ENCODE measurements at places on chromosomes 1 and 21.

GRCh38 chr21:42883921-42884320, 4.6 kb upstream of the WDR4 start:
- no peak for DNase-seq

- DNase-seq: peak; percentile 23
These were observed 67.2 kb upstream of the RUNX3 start for GRCh38 chr1:24996983-24997893.

- peak; percentile 27 for DNase-seq
These were observed 43.0 kb downstream of the TMCC2 start for GRCh38 chr1:205270764-205271163.

- DNase-seq: peak; percentile 26
These were observed 269.4 kb downstream of the HLX start for GRCh38 chr1:221148660-221149059.

DNA sequence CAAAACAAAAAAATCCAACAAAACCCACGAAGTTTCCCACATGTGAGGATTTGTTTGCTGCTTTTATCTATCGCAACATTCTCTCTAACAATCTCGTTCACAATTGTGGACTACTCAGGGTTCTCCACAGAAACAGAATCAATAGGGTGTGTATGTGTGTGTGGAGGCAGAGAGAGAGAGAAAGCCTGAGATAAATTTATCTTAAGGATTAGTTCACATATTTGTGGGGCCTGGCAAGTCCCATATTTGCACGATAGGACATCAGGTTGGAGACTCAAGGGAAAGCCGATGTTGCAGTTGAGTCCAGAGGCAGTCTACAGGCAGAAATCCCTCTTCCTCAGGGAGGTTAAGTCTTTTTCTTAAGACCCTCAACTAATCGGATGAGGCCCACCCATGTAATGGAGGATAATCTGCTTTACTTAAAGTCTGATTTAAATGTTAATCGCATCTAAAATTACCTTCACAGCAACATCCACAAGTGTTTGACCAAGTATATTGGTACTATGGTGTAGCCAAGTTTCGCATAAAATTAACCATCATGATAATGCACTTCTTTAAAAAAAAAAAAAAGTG, 31.7 kb downstream of the ADAMTS1 start:
- DNase-seq: no peak

DNA sequence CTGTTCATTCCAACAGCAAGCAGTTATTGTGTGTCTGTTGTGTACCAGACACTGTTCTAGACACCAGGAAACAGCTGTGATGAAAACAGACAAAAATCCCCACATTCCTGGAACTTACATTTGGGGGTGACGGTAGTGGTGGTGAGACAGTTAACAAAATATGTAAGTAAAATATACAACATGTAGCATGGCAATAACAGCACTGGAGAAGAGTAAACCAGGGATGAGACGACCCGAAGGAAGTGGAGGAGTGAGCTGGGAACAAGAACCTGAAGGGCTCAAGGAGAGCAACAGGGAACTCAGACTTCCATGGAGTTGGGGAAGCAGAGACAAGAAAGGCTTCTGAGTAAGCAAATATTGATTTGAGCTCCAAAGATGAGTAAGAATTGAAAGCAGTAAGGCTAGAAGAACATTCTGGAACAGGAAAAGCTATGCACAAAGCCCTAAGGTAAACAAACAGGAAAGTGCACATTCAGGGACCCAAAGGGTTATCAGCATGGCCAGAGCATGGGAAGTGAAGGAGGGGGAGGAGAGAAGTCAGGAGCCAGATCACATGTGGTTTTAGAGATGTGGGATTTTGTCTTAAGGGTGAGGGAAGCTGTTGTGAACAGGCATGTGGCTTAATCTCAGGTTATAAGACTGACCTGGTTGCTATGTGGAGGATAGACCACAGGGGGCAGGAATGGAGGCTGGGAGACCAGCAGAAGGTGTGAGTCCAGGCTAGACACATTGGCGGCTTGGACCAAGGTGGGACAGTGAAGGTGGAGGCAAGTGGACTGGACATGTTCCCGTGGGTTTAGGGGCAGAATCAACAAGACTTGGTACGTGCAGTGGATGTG, 7.3 kb downstream of the CSF1 start:
- no peak for DNase-seq

DNA sequence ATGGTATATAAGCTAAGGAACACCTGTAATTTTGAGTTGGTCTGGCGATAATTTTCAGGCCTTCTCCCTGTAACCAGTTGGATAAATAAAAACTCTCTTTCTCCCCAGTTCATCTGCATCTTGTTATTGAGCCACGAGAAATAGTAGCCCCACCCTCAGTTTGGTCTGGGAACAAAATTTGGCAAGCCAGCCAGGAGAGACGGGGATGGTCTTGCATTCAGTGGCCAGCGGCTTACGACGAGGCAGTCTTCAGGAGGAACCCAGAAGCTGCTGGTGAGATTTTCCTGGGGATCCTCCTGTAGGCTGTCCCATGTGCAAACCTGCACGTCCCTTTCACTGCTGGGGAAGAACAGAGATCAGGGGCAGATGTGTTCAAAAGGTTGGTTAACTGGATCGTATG, 174.6 kb downstream of the PLA2G4A start:
- DNase-seq: no peak

- no peak for DNase-seq
These were observed 40.8 kb upstream of the HEATR1 start for GRCh38 chr1:236645016-236645680.

DNA sequence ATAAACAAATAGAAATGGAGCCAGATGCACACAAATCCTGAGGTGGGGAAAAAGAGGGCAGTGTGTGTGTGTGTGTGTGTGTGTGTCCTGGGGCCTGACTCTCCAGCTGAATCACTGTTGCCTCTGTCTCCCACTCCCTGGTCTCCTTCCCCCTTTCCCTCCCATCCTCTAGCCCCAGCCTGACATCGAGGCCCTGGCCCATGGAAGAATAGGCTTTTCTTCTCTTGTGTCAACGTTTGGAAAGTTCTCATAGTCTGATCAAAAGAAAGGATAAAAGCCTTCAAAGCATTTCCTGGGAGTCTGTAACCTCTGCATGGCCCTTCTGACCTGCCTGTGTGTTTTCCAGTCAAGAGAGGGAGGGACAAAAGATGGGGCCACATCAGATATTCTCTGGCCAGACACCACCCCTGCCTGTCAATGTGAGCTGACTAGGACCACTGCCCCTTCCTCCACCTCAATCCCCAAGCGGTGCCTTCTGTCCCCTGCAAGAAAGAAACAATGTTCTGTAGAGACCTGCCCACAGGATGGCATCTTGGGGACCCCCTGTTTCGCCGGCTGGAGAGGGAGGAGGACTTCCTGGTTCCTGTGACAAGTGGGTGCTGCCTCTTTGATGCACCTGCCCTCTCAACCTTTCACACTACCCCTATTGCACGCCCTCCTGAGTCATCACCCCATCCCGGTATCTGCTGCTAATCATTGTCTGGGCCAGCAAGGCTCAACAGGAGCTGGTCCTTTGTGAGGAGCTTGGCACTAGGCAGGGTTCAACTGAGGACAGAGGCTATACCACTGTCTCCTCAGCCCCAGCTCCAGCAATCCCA, 16.2 kb downstream of the KCNJ10 start:
- DNase-seq: no peak

- no peak for DNase-seq
These were observed 37.4 kb downstream of the RAB3B start for GRCh38 chr1:51953079-51953478.

All from left ventricle myocardium superior (tissue), 1 donor.